ENCODE measurements at places on chromosomes 16 and 17. TPM values are rescaled to one million over a fixed set of nuclear protein-coding genes. Genes with fewer than 3 reads are reported as not detected.
A peak's percentile ranks its signal among the peaks of the same experiment; 100 is the strongest.

Gene PABPN1L
- not detected for total RNA-seq

Gene CLEC10A
- total RNA-seq = not detected

Gene KRT34
- total RNA-seq = 11.2 TPM

Gene HOXB4
- 0.29 TPM for total RNA-seq

Gene HEXD
- total RNA-seq = 20.3 TPM

Gene ZNF385C
- total RNA-seq = not detected

Gene CMTM2
- total RNA-seq = not detected

Gene CHST5
- total RNA-seq = under 0.01 TPM

Gene DVL2
- total RNA-seq = 106 TPM

Gene KRTAP3-1
- total RNA-seq = not detected

DNA sequence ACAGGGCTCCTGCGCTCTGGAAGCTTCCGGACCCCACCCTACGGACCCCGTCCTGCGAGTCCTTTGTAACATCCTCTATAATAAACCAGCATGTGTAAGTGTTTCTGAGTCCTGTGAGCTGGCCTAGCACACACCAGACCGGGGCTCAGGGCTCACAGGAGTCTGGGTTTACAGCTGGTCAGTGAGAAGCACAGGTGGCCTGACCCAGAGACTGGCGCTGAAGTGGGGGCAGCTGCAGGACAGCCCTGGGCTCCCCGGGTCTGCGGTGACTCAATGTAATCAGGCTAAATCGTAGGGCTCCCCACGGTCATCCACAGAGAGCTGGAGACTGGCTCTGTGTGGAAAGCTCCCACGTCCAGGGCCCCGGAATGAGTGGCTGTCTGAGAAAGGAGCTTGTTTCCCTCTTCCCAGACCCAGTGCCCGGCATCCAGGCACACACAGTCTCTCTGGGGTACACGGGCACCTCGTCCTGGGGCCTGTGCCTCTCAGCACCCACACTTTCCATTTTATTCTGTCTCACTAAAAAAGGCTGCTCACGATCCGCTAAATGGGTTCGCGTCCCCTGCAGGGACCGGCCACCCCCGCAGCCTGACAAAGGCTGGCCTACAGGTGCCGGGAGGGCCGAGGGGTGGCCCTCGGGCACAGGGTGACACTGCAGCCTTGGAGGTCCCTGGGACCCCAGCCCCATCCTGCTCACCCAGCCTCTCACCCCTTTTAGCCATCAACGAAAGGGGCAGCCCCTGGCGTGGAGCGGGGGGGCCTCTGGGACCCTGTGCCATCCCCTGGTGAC is 18.9 kb upstream of the CBFA2T3 start:
- peaks cover 7% of the 10 kb centered on the region for H3K27me3 ChIP-seq
- H3K4me1 ChIP-seq = no peaks in the 10 kb centered on the region
- no peak overlapping the region for H3K27ac ChIP-seq
- no peak overlapping the region for H3K4me3 ChIP-seq
- no peaks in the 10 kb centered on the region for H3K36me3 ChIP-seq

DNA sequence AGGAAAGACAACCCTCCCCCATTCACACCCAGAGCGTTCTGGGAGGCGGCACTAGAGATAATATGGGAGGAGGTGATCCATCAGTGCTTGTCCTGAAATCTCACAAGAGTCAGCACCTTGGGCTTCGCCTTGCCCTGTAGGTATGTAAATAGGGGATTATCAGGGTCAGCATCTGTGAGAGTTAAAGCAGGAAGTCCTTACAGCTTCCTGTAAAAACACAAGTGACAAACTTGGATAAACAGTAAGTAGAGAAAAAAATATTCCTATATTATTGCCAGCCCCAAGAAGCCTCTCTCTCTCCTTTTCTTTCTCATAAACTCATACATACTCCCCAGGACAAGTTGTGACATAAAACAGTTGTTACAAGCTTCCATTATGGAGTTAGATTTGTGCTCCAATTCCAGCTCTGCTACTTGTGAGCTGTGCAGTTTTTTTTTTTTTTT is 187.7 kb downstream of the MAF start:
- DNase-seq = no peak
- no peaks in the 10 kb centered on the region for H3K27me3 ChIP-seq
- H3K36me3 ChIP-seq = no peaks in the 10 kb centered on the region
- no peak overlapping the region for H3K27ac ChIP-seq

- no peaks in the 10 kb centered on the region for H3K36me3 ChIP-seq
- peaks cover 40% of the 10 kb centered on the region for H3K4me1 ChIP-seq
- H3K27me3 ChIP-seq = no peaks in the 10 kb centered on the region
These were observed 170.4 kb downstream of the ZFHX3 start for GRCh38 chr16:72877374-72878028.

DNA sequence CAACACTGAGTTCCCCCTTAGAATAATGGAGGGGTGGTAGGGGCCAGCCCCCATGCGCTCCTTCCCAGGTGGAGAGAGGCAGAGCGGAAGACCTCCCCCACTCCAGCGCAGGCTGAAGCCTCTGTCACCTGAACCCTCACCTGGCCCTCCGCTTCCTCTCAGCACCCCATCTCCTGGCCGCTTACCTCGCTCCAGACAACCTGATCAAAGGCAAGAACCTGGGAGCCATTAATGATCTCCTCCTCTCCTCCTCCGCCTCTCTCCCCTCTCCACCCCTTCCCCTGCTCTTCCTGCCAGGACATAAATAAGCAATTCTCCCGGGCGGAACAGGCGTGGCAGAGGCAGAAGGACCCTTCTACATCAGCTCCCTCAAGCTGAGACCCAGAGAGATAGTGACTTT is 110.2 kb upstream of the LHX1 start:
- no peak overlapping the region for H3K27ac ChIP-seq
- no peak for DNase-seq
- H3K4me3 ChIP-seq = no peak overlapping the region
- no peaks in the 10 kb centered on the region for H3K4me1 ChIP-seq
- H3K27me3 ChIP-seq = peaks cover 24% of the 10 kb centered on the region

DNA sequence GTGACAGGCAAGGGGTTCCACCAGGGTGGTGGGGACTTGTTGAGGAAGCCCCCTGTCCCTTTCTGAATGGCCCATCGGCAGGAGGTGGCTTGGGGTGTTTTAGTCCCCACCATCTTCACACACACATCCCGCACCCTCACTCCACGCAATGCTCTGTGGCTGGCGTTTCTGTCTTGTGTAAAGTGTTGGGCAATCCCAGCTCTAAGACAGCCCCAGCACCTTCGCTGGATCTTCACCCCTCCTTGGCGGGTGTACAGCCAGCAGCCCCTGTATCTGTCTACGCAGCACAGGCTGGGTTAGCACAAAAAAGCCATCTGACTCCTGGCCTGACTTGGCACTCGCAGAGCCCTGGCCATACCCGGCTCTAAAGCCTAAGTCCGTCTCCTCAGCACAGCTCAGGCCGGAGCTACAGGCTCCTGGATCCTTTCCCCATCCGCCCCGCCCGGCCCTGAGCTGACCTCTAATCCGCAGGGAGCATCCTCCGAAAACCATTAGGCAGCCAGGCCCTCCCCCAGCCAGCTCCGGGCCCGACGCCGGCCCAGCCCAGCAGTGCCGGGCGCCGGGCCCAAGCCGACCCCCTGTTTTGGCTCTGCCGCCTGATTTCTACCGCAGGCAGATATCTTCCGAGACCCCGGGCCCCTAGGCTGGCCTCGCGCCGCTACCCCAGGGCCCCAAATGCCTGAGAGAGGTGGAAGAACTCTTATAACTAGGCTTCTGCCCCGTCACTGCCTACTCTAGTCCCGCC is 42.4 kb upstream of the TAC4 start:
- H3K4me1 ChIP-seq = no peaks in the 10 kb centered on the region
- H3K27ac ChIP-seq = no peak overlapping the region
- peaks cover 43% of the 10 kb centered on the region for H3K27me3 ChIP-seq
- peak; percentile 96 for DNase-seq
- no peaks in the 10 kb centered on the region for H3K36me3 ChIP-seq

DNA sequence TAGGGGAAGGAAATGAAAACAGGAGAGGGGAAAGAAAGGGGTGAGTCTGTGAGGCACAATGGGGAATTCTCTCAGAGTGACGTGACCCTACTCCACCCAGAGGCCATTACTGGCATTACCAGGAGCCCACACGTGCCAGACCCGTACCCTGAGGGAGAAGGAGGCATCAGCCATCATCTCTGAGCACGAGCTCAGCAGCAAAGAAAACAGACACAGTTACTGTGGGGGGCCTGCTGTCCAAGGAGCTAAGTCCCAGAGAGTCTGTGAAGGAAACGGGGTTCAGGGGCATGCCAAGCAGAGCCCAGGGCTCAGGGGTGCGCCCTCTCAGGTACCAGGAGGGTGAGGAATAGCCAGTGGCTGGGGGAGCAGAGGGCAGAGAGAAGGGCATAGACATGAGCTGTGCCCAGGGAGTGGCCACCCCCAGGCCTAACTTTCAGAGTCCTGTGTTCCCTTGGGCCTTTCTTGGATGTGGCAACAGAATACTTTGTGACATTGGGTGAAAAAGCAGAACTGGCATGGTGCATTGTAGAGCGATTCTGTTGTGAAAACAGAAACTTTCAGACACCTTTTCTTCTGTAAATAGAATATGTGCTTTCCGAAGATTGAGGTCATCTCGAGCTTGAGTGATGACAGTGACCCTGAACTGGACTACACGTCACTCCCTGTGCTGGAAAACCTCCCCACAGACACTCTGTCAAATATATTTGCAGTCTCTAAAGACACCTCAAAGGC is 11.3 kb downstream of the TAF1C start:
- no peak overlapping the region for H3K4me3 ChIP-seq
- H3K27me3 ChIP-seq = no peaks in the 10 kb centered on the region

DNA sequence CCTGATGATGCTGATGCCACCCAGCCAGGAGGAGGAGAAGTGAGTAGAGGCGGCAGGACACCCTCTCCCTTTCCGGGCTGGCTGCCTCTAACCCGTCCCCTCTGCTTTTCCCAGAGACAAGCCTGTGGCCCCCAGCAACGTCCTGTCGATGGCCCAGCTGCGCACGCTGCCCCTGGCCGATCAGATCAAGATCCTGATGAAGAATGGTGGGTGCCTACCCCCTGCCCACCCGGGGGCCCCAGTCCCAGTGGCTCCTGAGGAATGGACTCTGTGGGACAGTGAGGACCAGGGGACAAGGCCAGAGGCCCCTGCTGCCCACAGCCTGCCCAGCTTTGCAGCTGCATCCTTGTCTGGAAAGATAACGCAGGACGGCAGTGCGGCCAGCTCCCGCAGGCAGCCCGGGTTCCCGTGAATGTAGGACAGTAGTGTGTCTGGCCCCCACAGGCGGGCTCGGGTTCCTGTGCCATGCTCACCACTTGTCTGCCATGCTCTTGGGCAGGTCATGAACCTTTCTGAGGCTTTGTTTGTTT is 19.9 kb downstream of the POLR3E start:
- DNase-seq = peak; percentile 68
- no peak overlapping the region for H3K4me3 ChIP-seq
- no peaks in the 10 kb centered on the region for H3K4me1 ChIP-seq

DNA sequence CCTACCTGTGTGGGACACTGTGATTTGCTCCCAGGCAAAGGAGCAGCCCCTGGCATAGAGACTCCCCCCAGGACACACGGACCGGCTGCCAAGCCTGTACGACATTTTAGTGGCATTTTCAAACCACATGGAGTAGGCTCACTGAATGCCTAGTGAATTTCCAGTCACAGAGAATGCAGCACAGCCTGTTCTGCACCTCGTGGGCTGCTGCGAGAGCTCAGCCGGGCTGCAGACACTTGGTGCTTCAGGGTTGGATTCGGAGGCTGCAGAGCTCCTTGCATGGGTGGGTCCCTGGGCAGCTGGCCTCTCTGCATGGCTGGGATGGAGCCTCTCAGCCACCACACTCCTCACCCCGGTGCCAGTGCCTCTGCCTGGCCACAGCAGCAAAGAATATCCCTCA is 51.2 kb upstream of the HNF1B start:
- no peaks in the 10 kb centered on the region for H3K4me1 ChIP-seq
- peaks cover 13% of the 10 kb centered on the region for H3K27me3 ChIP-seq
- no peak for DNase-seq
- no peak overlapping the region for H3K4me3 ChIP-seq

DNA sequence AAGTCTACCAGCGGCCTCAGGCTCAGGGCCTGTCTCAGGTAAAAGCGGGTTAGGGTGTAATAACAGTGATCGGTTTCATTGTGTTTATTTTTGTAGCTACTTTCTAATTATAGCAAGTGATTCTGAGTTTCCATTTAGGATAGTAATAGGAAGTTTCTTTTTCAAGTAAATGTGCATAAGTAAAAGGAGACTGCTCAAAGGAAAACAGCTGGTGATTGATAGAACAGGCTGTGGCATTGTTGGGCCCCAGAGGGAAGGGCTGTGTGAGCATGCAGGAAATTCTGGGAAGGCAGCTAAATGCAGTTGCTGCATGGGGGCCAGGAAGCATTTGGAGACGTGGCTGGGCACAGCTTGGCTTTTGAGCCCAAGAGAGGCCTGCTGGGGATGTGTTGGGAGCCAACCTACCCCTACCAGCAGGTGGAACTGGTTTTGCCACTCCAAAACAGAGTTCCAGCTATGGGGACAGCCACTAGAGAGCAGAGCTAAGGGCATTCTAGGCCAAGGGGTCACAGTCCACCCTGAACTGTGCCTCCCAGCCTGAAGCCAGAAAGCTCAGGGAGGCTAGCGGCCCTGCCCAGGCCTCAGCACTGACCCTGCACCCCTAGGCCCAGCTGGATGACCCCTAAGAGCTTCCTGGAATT is 12.6 kb downstream of the SNX20 start:
- no peak overlapping the region for H3K4me3 ChIP-seq
- no peak overlapping the region for H3K27ac ChIP-seq
- H3K4me1 ChIP-seq = peaks cover 2% of the 10 kb centered on the region
- H3K27me3 ChIP-seq = no peaks in the 10 kb centered on the region

DNA sequence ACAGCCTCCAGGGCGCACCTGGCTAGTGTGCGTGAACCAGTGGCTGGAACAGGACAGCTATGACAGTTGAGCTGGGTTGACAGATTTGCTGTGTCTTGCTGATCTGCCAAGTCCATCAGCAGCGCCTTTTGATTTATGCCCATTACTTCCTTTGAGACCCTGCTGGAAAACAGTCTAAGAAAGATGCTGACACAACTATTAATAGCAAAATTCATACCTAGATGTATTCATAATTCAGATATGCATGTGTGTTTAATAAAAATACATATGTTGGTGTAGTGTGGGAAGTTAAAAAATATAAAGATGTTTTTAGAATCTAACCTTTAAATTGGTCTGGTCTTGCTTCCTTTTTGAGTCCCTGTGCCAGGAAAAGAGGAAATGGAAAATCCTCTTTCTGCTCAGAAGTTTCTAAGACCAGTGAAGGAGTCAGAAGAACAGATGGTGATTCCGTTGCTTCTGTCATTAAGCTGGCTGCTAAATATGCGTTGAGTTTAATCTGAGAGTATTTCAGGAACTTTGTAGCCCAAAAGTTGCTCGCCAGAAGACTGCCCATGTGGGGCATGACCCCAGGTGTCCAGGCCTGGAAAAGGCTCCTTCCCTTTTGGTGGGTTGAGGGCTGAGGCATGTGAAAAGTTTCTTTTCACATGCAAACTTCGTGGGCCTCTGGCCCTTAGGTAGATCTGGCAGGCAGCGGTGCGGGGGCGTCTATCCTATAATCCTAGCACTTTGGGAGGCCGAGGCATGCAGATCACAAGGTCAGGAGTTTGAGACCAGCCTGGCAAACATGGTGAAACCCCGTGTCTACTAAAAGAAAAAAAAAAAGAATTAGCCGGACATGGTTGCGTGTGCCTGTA is 40.0 kb upstream of the ENDOV start:
- peak; percentile 29 for DNase-seq
- H3K36me3 ChIP-seq = peaks cover 95% of the 10 kb centered on the region

- DNase-seq = no peak
- H3K4me1 ChIP-seq = peaks cover 60% of the 10 kb centered on the region
- H3K4me3 ChIP-seq = no peak overlapping the region
- no peaks in the 10 kb centered on the region for H3K36me3 ChIP-seq
- H3K27me3 ChIP-seq = no peaks in the 10 kb centered on the region
These were observed 170.7 kb downstream of the CYB561 start for GRCh38 chr17:63275318-63275970.

- H3K36me3 ChIP-seq = no peaks in the 10 kb centered on the region
- no peak overlapping the region for H3K27ac ChIP-seq
These were observed 337.1 kb downstream of the CNTNAP4 start for GRCh38 chr16:76614269-76614668.

- no peaks in the 10 kb centered on the region for H3K36me3 ChIP-seq
- DNase-seq = no peak
- H3K27me3 ChIP-seq = no peaks in the 10 kb centered on the region
These were observed 21.8 kb downstream of the ANKRD40 start for GRCh38 chr17:50685691-50686493.

Data from osteoblast (primary cell).